ENCODE measurements at places on chromosomes 1 and 21.

DNA sequence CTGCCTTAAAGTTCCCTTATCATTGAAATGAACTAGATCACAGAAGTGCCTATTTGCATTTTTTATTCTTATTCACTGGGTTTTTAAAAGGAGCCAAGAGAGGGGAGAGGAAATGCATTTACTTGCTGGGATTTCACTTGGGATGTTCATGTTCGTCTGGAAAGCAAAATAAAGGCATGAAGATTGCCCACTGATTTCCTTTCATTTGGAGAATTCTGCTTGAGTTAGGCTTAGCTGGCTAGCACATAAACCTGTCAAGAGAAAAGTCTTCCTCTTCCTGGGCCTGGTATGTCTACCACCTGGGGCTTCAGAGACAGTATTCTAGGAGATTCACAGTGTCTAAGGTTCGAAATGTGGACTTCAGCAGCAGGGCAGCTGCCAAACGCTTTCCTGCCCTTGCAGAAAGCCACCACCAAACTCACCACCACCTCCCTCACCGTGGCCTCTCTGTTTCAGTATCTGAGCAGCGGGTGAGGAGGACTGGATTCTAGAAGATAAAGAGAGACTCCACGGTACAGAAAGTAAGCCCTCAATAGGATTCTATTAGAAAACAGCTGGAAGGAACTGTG, 44.5 kb downstream of the HIVEP3 start:
- no peak for DNase-seq

DNA sequence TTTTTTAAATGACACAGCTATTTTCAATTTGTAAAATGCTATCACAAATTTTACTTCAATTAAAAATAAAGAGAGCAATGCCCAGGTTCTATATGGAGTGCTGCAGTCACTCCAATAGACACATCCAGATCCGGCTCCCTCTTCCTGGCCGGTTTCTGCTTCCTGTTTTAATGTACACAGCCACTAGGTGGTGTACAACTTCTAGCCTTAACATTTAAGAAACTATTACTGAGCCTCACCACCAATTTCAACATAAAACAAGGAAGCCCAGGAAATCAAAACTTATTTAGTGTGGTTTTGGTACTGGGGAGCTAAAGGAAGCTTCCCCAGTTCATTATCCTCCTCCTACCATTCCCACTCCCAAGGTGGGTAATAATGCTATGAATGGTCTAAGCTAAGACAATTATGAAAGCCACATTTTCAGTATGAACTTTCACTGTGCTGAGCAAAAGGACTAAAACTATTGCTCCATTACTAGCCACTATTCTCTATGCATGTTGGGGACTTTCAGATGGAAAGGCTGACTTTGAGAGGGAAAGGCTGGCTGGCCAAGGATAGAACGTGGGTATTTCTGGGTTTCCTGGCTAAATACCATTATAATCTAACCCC, 25.5 kb upstream of the MTMR11 start:
- DNase-seq, result no peak

GRCh38 chr1:224726441-224727182, 110.5 kb downstream of the CNIH3 start:
- DNase-seq, result no peak

GRCh38 chr1:54120698-54121481, 31.9 kb downstream of the CDCP2 start:
- no peak for DNase-seq

- no peak for DNase-seq
Measured at GRCh38 chr1:242196914-242197313, 198.0 kb upstream of the MAP1LC3C start.

GRCh38 chr1:12065872-12066271, 2.8 kb downstream of the TNFRSF8 start:
- no peak for DNase-seq

DNA sequence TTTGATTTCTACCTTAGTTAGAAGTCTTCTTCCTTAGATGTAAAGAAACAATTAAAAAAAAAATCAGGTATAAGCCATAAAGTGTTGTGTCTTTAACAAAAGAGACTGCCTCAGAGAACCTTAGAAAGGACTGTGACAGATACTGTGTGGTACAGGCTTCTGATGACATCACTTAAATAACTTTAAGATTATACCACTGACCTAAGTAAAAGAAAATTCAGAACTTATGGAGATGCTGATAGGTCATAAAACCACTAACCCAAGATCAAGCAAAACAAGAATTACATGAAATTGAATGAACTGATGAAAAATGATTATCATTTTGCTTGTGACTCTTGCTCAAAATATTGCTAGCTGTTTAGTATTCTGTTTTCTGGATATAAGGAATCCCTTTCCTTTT, 220.8 kb downstream of the NRIP1 start:
- DNase-seq, result no peak

GRCh38 chr21:32452641-32453040, 40.1 kb downstream of the EVA1C start:
- no peak for DNase-seq

GRCh38 chr21:14526199-14526598, 19.9 kb downstream of the SAMSN1 start:
- DNase-seq, result no peak

- DNase-seq, result no peak
Measured at GRCh38 chr1:186244825-186245224, 130.2 kb downstream of the TPR start.

GRCh38 chr1:116971258-116971860, 30.2 kb upstream of the CD101 start:
- DNase-seq, result no peak

DNA sequence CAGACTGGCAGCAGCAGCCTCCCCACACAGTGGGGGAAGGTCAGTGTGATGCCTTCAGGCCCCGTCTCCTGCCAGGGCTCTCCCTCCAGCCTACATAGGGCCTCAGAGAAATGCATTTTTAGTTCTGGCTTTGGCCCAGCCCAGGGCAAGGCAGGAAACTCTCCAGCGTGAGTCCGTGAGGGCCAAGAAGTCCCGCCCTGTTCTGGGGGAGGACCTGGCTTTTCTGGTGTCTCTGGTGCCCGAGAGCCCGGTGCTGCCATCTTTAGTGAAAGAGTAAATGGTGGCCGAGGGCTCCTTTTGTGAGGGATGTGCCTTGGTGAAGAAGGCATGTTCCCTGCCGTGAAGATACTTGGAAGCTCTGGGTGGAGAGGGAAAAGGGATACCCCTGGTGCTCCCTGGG, 14.8 kb upstream of the DIP2A start:
- DNase-seq, result no peak

DNA sequence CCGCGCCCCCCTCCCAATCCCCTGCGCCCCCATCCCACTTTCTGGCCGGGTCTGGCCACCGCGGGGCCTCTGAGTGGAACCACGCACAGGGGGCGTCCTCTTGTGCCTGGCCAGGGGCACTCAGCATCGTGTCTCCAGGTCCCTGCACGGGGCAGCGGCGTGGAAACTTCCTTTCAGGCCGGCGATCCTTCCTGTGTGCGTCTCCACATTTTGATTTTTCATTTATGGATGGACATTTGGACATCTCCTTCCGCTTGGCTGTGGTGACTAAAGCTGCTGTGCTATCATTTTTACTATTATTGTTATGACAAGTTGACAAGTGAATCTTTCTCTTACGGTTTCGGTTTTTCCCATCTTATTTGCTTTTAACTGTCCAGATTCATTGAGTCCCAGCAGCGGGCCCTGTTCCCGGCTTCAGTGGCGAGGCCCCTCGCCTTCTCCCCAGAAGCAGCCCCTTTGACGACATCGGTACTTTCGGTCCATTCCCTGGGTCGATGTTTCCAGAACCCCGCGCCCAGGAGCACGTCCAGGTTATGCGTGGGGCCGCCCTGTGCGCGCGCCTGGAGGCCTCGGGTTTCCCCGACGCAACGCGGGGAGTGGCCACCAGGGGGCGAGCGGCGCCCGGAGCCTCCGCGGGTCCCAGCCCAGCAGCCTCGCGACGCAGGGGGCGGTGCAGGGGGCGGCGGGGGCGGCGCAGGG, 12.4 kb upstream of the SLC19A1 start:
- peak; percentile 88 for DNase-seq

GRCh38 chr1:56125316-56125715, 454.0 kb downstream of the PLPP3 start:
- DNase-seq, result no peak

DNA sequence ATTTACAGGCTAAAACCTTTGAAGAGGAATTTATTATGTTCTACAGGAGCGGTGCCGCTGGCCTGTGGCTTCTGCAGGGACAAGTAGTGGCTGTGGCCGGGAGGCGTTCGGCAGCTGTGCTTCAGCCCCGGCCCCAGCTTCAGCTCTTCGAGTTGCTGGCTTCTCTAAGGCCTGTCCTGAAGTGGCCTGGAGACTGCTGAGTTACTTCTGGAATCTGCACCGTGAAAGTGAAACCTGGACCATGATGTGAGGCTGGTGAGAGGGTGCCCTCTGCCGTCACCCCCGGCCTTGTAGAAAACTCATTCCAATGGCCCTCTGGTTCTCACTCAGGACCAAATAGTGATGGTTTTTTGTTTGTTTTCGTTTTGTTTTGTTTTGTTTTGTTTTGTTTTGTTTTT, 48.1 kb downstream of the PRKCZ start:
- DNase-seq, result no peak

DNA sequence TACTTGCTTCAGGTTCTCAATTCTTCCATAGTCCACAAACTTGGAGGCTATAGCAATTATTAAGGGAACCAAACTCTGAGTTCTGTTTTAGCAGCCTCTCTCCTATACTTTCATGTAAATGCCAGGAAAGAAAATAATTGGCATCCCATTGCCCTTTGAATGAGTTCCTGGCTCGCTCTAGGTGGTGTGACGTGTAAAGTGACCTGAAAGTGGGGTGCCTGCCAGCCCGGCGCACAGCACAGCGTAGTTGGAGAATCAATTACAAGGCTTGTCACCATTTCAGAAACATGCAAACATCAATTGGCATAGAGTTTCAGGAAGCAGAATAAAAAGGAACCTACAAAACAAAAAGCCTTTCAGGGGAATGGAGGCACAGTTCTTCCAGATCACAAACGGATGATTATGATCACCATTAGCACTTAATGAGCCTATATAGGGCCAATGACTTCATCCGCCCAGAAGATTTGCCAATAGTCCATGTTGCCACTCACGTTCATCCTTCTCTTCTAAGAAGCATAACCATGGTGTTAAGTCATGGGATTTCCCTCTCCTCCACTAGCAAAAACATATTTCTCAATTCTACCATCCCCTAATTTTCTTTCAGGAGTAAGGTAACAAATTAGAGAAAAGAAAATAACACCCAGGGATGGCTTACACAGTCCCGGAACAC, 354.6 kb upstream of the ADGRL2 start:
- DNase-seq, result no peak

DNA sequence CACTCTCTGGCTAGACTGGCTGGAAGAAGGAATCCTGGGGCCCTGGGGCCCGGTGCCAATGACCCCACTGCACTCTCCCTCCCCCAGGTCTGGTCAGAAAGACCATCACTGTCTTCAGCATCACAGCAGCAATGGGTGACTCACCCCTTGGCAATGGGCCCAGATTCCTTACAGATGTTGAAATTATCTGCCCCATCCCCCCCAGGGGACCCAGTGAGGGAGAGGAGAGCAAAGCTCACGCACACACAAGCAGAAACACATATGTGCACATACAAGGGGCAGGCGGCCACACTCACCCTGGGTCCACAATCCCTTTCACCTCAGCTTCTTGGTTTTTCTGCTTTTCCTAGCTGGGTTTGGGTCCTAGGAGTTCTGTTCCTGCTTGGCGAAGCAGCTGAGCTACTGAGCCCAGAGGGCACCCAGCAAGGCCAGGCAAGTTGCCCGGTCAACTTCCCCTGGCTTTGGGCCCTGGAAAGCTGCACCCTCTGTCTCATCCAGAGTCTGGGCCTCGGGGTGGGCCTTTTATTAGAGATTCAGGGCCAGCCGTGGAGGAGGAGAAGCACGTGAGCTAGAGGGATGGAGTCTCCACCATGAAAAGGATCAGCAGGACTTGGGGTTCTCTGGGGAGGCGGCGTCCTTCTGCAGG, 2.6 kb downstream of the COL16A1 start:
- DNase-seq, result no peak

GRCh38 chr21:37550618-37551330, 184.2 kb downstream of the DYRK1A start:
- no peak for DNase-seq

DNA sequence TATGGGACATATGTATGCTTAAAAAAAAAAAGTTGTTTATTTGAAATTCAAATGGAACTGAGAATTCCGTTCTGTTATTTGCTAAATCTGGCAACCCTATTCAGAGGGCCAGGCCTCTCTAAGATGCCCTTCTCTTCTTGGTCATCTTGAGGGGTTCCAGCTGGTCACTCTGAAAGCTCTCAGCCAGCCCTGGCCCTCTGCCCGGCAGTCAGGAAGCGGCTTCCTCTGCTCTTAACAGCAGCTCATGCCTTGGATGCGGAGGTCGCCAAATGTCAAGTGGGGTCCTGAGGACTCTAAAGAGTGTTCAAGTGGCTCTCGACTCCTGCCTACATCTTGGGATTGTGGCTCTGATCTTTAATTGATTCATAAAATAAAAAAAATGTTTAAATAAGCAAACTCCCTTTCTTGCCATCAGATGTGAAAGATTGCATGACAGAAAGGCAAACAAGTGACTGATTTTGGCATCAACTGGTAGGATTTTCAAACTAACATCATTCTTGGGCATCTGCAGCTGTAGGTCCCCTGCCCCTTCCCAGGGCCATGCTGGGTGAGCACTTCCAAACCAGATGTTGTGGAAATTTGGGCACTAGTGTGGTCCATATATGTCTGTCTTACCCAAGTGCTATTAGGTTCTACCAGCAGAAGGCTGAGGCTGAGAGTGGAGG, 130.8 kb downstream of the PRDM2 start:
- no peak for DNase-seq

- DNase-seq, result no peak
Measured at GRCh38 chr1:16076031-16076864, 2.8 kb upstream of the FAM131C start.

DNA sequence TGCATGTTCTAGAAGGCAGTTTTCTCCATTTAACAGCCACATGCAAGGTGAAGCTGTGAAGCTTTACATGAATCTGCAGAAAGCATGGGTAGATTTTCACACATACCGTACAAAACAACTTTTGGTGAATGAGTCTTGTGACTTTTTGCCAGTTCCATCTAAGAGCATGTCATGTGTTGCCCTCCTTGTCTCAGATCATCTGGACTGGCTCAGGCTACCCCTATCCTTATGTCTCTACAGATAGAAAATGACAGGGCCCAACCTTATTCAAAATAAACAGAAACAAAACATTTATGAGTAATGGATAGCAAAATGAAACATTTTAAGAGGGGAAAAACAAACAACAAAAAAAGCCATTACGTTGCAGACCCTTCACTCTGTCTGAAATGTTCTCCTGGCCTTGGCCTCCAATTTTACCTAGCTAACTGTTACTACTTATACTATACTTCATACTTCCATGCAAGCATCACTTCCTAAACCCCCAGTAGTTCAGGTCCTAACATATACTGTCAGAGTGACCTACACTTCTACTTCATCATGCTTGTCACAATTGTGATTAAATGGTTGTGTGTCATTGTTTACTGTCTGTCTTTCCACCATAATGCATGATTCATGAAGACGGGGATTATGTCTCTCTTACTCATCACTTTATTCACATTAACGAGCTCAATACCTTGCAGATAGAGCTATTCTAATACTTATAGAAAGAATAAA, 39.0 kb downstream of the LRRC8C start:
- DNase-seq, result no peak

- no peak for DNase-seq
Measured at GRCh38 chr1:53366901-53367502, 39.1 kb upstream of the LRP8 start.

- DNase-seq, result no peak
Measured at GRCh38 chr1:219781491-219781890, 146.9 kb downstream of the SLC30A10 start.
